ENCODE measurements at places on chromosomes 5 and 9.
A peak's percentile ranks its signal among the peaks of the same experiment; 100 is the strongest.

GRCh38 chr5:151086905-151087360 is 6.1 kb upstream of the TNIP1 start:
- DNase-seq, result peak; percentile 76

GRCh38 chr9:133251773-133252172 is 23.2 kb downstream of the ABO start:
- DNase-seq, result no peak

- DNase-seq, result no peak
Observed at GRCh38 chr9:91336786-91337185, 24.9 kb downstream of the AUH start.

GRCh38 chr5:36882250-36882649 is 5.7 kb downstream of the NIPBL start:
- no peak for DNase-seq

GRCh38 chr9:35341585-35341984 is 148.3 kb upstream of the RUSC2 start:
- DNase-seq, result no peak

DNA sequence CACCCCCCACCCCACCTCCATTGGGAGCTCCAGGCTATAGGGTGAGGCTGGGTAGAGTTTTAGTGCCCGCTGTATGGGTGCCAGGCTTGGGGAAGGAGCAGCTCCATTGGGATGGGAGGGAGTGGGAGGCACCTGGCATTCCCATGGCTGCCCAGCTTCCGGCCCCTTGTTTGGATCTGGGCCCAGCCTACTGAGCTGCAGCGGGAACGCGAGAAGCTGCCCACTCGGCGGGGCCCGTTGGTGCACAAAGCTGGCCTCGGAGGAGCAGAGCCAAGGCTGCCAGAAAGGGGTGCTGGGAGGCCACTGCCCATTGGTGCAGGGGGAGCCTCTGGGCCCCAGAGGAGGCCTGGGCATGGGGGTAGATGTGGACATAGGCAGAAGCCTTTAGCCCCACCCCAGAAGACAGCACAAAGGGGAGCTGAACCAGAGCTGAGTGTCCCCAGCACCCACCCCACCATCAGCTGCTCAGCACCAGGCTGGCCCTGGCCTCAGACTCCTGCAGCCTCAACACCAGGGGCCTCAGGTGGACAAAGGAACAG is 4.4 kb downstream of the LCN9 start:
- DNase-seq, result no peak

- no peak for DNase-seq
Observed at GRCh38 chr9:2743937-2744529, 26.7 kb downstream of the KCNV2 start.

DNA sequence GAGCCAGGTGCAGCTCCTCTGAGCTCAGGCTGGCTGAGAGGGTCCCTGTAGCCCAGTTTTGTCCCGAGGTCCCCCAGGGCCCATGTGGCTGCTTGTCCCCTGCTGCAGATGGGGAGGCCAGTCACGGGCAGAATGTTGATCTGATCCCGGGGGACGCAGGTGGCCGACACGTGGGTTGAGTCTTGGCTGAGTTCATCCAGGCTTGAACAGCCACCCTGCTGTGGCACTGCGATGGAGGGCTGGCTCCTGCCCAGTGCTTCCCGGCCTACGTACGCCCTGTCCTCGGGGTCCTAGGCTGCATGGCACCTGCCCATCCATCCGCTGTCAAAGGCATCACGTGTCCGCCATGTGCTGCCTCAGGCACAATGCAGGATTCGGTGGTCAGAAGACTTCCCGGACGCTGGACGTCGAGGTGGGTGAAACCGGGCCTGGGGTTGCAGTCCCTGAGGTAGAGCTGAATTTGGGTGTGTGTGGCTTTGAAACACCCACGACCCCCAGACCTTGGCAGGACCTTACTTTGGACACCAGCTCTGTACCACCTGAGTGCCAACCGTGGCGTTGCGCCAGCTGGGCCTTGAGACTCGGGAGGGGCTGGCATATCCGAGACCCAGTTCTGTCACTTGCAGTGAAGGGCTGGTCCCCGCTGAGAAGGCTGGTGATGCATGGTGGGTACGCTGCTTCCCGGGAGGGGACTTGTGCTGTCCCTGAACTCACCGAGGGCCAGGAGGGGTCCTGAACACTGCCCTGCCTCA is 22.3 kb downstream of the RXRA start:
- no peak for DNase-seq

- DNase-seq, result no peak
Observed at GRCh38 chr5:129069292-129069691, 25.3 kb upstream of the ISOC1 start.

DNA sequence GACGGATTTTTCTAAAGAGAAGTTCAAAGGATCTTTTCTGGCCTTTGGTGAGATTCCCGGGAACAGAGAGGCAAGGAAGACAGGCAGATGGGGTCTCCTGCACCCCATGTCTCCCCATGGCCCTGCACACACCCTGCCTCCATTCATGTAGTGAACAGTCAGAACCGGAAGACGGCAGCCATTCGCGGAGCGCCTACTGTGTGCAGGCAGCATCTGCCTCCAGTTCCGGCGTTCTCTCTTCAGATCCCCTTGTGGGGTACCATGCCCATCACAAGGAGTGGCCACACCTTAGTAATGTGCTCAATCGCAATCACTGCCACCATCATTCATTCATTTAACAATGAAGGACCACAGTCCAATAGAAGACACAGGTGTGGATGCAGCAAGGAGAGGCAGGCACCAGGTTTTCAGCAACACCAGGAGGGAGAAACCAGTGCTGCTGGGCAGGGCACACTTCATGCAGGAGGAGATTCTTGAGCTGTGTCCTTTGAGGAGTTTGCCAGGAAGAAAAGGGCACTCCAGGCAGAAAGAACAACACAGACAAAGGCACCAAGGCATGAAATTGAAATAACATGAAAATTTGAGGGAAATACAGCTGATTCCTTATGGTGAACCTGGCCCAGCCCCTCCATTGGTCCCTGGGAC is 171.5 kb upstream of the PHYKPL start:
- no peak for DNase-seq

GRCh38 chr5:115532517-115532916 is 12.1 kb downstream of the FEM1C start:
- DNase-seq, result no peak

GRCh38 chr5:126268697-126269315 is 154.4 kb upstream of the GRAMD2B start:
- DNase-seq, result no peak

DNA sequence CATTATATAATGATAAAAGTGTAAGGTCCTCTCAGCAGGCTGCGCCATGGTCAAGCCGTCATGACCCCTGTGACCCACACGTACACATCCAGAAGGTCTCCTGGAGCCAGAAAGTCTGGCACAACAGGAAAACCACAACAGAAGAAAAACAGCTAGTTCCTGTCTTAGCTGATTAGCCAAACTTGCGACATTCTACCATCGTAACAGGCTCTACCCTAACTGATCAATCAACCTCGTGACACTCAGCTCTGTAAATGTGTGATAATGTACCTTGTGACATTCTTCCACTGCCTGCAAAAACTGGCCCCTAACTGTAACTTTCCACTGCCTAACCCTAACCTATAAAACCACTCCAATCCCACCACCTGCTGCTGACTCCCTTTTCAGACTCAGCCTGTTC is 316.4 kb upstream of the TUSC1 start:
- no peak for DNase-seq

- DNase-seq, result no peak
Observed at GRCh38 chr5:171813813-171814490, 28.3 kb downstream of the SMIM23 start.

- no peak for DNase-seq
Observed at GRCh38 chr9:126788634-126789349, 16.0 kb upstream of the ZBTB43 start.

- DNase-seq, result no peak
Observed at GRCh38 chr5:125424402-125425141, 678.1 kb upstream of the ZNF608 start.

GRCh38 chr5:78560000-78560855 is 88.3 kb downstream of the LHFPL2 start:
- DNase-seq, result no peak

GRCh38 chr9:116471093-116471906 is 215.8 kb upstream of the TRIM32 start:
- DNase-seq, result no peak

GRCh38 chr5:40838086-40838485 is 3.1 kb upstream of the RPL37 start:
- DNase-seq, result peak; percentile 22

GRCh38 chr9:5499889-5500398 is 10.4 kb upstream of the PDCD1LG2 start:
- DNase-seq, result no peak

DNA sequence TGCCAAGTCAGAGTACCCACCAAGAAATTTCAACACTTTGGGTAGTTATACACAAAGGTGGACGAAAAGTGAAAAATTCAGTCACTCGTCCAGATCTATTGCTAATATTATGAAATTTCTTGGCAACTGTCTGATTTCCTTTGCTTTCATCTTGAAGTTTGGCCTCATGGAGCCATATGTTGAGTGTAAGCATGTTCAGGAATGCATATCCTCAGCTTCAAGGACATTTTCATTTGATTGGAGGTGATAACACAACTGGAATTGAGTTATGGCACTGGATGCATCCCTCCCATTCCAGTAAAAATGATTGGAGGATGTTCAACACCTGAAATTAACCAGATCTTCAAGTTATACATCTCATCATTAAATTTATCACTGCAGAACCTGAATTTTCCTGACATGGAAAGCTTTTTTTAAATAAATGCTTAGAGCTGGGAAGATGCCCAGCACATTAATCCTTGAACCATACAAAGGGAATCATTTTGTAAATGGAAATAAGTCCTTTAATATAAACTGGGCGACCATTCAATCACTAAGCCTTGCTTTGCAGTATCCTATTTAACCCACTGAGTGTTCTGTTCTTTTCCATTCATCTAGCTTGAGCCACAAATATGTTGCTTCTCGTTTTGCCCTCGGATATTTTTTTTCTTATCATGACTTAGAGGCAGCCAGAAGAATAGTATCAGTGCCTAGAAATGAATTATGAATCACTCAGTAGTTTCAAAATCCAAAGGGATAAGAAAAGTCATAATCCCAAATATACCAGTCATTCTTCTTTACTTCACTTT is 273.7 kb upstream of the PIK3R1 start:
- DNase-seq, result no peak

GRCh38 chr9:13149454-13149853 is 130.0 kb downstream of the MPDZ start:
- DNase-seq, result no peak

DNA sequence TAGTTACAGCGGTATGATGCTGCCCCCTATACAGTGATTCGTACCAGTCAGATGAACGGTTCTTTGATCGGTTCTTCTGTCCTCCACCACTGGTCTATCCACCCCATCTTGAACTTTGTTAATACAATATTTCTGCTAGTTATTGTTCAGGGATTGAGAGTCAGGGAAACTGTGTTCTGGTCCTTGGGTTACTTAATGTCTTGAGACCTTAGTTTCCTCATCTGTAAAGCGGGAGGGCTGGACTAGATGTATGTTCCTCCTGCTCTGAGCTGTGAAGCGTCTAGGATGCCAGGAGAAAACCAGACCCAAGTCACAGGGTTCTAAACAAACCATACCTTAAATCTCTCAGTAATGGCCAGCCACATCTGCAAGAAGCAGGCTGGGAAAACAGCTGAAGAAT is 1.4 kb upstream of the PIP5K1B start:
- DNase-seq, result no peak

DNA sequence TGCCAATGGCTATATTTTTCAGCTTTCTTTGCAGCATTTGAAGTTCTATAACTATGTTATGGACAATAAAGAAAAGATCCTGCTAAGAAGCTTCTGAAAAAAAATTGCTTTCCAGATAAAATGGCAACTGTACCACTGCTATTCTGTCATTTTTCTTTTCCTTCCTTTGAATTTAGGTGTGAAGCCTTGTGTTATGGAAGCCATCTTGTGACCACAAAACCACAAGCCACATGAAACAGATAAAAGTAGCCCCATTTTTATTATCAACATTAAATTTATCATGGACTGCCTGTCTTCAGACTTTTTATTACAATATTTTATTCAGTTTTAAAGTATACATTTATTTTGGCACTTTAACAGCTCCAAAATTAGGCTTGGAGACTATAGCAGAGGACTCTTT is 289.9 kb upstream of the ACTBL2 start:
- no peak for DNase-seq

GRCh38 chr9:15243081-15243480 is 63.9 kb downstream of the TTC39B start:
- DNase-seq, result no peak

- no peak for DNase-seq
Observed at GRCh38 chr9:13567833-13568232, 288.3 kb upstream of the MPDZ start.

DNA sequence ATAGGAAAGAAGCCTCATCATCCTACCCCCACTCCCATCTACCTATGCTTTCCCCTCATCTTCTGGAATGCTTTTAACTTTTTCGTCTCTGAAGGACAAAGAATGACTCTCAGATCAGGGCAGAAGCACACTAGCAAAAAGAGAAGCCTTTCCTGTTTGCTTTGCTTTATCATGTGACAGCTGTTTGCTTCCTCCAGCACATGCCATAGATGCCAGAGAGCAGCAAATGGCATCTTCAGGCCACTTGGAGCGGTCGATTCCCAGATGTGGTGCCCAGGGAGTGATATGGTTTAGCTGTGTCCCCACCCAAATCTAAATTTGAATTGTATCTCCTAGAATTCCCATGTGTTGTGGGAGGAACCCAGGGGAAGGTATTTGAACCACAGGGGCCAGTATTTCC is 294.8 kb downstream of the GADD45G start:
- DNase-seq, result no peak

- no peak for DNase-seq
Observed at GRCh38 chr9:79542735-79543620, 28.8 kb upstream of the TLE4 start.

DNA sequence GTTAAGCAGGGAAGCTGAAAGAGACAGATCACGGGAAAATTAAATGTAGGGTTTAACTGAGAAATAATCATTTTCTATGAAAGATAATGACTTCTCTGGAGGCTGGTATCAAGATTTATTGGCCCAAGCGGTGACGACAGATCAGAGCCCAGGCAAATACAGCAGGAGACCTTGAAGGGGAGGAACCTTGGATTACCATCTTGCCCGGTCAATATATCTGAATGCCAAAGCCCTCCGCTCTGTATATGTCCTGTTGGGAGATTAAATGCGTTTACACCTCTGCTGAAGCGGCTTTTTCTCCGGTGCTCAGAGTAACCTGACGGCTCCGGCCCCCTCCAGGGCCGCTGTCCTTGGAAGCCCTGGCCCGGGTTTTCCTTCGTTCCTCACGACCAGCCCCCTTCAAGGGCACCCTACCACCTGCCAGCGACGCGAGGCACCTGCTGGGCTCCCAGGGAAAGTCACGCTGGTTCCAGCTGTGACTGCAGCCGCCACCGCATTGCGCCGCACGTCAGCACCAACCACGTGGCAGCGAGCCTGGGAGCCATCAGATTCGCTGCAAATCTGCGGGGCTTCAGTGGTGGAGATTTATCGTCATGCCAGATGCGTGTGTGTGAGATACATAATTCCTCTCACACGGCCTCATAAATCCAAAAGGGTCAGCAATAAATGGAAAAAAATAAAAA is 4.4 kb upstream of the QSOX2 start:
- no peak for DNase-seq

- no peak for DNase-seq
Observed at GRCh38 chr5:56498759-56499395, 265.7 kb upstream of the ANKRD55 start.
